ENCODE measurements at places on chromosomes 3 and 15. TPM values are rescaled to one million over a fixed set of nuclear protein-coding genes. Genes with fewer than 3 reads are reported as not detected.

GRCh38 chr3:19931767-19932188, 2.2 kb downstream of the EFHB start:
- no peak for DNase-seq

GRCh38 chr3:128337305-128337704, 129.4 kb downstream of the DNAJB8 start:
- DNase-seq: no peak

The PRR20G gene
- total RNA-seq: not detected

The PLSCR2 gene
- total RNA-seq: not detected

The CASR gene
- total RNA-seq: 0.30 TPM

DNA sequence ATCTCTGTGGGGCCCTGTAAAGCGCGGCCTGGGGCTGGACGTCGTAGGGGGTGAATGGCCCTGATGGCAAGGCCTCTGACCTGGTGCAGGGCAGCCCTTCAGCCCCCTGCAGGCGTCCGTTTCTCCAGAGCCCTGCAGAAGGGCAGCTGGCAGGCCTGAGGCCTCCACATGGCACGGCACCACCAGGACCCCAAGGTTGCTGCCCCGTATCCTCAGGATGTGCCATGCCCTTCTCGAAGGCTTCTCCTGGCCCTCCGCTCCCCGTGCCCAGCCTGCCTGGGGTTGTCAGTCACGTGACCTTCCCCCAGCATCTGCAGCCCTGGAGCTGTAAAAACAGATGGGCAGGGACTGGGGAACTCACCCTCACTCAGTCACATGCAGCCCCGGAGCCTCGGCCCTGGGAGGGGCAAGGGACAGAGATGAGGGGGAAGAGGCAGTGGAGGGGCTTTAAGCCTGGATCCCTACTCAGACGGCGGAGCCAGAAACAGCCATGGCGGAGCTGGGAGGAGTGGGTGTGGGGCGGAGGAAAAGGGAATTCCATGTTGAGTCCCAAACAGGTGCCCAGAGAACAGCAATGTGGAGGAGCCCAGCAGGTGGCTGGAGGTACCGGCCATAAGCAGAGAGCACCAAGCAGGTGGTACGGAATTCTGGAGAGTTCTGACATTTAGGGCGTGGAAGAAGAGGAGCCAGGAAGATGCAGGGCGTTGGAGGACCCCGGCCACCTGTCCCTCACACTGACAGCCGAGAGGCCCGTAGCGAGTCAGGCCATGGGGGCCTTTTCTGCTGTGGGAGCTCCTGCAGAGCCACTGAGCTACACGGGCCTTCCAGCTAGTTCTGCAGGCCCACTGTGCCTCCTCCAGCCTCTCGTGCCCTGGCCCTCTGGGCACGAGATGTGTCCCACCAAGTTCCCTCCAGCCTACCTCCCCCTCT, 193.1 kb downstream of the XXYLT1 start:
- no peak for DNase-seq

The GOLGA6L7 gene
- not detected for total RNA-seq

The TMEM45A gene
- 62.7 TPM for total RNA-seq

The STRC gene
- total RNA-seq: 0.53 TPM

The STAB1 gene
- total RNA-seq: 71.5 TPM

DNA sequence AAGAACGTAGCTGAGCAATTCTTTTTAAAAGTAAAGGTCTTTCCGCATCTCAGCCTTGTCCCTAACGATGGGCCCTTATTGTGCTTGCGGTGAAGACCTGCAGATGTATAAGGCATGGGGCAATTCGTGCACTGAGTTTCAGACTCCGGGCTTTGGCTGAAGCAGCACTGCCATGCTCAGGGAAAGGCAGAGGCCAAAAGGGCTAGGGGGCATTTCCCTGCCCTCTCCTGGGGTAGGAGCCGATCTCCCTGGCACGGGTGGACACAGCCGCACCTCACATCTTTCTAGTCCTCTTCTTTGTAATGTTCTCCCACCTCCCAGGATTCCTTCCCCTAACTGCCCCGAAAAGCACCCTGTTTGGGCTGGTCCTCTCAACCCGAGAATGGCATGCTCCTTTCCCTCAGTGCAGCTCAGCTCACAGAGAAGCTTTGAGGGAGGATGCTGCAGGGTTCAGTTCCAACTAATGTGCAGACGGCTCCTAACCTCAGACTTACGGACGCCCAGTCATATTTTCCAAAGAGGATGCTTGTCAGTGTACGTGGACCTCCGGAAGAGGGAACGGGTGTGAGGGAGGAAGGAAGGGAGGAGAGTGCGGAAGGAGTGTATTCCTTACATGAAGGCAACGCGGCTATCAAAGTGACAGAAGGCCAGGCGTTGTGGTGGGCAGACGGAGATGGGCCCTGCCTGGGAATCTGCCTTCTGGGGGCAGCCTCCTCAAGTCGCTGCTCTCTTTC, 61.2 kb downstream of the SYNM start:
- DNase-seq: no peak

GRCh38 chr3:129429080-129429451, 630 bp upstream of the EFCAB12 start:
- DNase-seq: no peak

DNA sequence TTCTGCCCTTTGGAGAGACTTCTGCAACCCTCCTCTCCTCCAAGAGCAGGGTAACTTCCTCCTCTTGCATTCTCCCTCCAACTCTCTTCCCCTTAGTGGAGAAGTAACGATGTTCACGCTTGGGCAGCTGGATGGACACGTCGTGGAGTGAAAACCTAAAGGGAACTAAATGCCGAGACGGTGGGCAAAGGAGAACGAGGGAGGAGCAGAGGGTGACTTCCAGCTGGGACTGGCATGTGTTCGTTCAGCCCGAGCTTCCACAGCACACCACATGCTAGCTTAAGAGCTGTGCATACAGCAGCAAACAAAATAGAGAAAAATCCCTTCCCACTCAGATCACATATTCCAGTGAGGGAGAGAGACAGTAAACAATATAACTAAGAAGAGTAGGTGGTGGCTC, 179.8 kb downstream of the SLCO3A1 start:
- DNase-seq: no peak

DNA sequence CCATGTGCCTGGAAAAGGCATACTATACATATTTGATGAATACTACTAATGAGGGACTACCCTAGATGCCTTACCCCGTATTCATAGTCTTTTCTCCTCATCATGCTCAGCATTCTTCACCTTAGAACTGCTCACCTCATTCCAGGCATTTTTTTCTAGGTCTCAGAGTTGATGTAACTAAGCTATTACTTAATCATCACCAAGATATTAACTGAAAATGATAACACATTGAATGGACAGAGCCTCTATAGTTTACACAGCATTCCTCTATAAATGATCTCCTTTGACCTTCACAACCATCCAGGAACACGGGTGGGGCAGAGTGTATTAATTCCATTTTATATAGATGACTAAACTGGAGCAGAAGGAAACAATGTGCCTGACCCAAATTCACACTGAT, 174.1 kb upstream of the DPH6 start:
- DNase-seq: no peak

GRCh38 chr3:38000965-38001455, 10.4 kb downstream of the VILL start:
- DNase-seq: no peak

- DNase-seq: no peak
Observed at GRCh38 chr3:185144784-185145183, 8.1 kb downstream of the C3orf70 start.

The GOLGA8H gene
- 0.15 TPM for total RNA-seq

DNA sequence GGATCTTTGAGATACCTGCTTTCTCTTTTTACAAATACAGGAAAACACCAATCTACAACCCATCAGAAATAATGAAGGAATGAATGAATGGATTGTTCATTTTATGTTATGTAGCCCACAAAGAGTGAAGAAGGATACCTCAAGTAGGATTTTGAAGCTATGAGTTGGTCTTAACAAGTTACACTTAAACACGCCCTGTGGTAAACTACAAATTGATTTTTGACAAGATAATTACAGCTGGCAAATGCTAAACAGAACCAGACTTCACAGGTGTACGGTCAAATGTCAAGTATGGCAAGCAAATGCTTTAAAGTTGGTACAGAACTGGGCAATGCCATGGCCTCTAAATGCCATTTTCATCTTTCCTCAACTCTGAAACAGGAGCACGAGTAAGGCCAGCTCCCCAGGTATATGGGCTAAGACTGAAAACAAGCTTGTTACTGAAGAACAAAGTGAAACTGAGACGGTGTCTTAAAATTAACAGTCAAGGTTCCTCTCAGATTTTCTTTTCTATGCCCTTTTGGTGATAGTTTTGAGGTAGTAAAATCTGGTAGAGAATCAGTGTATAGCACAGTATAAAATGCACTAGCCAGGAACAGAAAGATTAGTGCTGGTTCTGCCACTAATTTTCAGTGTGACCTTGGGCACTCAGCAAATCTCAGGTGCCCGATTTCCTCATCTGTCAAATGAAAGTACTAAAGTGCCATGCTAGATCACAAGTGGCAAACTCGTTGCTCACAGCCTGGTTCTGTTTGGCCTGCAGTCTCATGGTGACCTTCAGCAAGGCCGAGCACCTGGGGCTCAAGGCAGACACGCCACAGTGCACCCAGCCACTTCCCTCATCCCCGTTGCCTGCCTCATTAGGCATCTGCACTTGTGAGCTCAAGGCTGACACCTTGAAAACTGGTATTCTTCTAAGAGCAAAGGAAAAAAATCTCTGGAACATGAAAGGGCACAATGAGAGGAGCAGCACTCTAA, 9.5 kb downstream of the RUVBL1 start:
- DNase-seq: no peak

GRCh38 chr3:100932491-100932890, 60.7 kb downstream of the ABI3BP start:
- DNase-seq: no peak

DNA sequence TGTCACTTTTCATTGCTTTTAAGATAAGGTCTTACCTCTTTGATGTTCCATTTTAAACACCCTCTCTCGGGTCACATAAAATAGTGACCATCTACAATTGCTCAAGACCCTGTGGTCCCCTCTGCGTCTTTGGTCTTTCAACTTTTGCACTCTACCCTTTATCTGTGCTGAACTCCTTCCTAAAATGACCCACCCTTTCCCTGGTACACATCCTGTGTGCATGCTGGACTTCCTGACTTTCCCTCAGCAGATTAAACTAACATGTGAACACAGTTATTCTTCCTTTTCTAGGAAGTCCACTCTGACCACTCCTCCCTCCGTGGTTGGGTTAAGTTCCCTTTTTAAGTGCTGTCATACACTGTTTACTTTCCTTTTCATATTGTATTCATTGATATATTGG, 414.2 kb downstream of the GABRB3 start:
- DNase-seq: no peak
